ENCODE measurements at places on chromosomes 2 and 18. TPM values are rescaled to one million over a fixed set of nuclear protein-coding genes. Genes with fewer than 3 reads are reported as not detected.

- DNase-seq = peak; percentile 3
Measured at GRCh38 chr2:145800151-145801091, 1280.5 kb upstream of the ZEB2 start.

- DNase-seq = no peak
Measured at GRCh38 chr2:11703700-11704099, 33.7 kb upstream of the NTSR2 start.

- DNase-seq = peak; percentile 33
Measured at GRCh38 chr2:45458909-45459563, 152.0 kb downstream of the SRBD1 start.

CELF4 gene
- not detected for polyA plus RNA-seq

LRRC30 gene
- polyA plus RNA-seq = not detected

DNA sequence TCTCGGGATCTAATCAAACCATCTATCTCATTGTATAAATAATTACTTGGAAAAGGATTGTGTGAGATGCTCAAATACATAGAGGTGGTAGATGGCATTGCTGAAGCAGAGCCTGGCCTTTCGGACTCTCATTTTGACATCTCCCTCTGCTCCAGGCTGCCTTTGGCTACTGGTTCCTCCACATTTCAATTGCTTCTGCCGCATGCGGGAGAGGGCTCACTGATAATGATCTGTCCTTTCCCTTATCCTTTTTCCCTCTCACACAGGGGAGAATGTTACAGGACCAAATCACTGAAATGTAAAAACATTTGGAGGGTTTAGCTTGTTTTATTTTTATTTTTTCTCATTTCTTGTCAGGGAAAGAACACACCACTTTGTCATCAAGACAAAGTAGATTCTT lies 380.6 kb upstream of the UBE2E3 start:
- no peak for DNase-seq

DNA sequence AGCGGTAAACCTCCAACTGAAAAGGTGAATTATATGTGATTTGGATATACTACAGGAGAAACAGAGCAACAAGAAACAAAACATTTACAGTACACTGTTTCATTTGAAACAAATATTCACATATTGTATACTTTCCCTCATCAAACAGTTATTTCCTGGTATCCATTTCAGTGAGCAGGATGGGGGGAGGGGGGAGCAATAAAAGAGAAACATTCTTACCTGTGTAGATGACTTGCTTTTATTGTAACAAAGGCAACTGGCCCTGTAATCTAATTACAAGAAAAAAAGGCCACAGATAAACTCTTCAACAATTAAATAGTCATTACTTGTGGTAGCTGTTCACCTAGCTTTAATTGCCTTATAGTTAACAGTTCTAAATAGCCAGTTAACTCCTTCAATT lies 3.9 kb upstream of the PPP1CB start:
- no peak for DNase-seq

- no peak for DNase-seq
Measured at GRCh38 chr18:70037431-70038061, 89.9 kb upstream of the CD226 start.

GRCh38 chr2:97755491-97755890 lies 42.1 kb downstream of the ZAP70 start:
- no peak for DNase-seq

- DNase-seq = no peak
Measured at GRCh38 chr2:8121022-8121825, 560.6 kb upstream of the ID2 start.

ASIC4 gene
- not detected for polyA plus RNA-seq

DNA sequence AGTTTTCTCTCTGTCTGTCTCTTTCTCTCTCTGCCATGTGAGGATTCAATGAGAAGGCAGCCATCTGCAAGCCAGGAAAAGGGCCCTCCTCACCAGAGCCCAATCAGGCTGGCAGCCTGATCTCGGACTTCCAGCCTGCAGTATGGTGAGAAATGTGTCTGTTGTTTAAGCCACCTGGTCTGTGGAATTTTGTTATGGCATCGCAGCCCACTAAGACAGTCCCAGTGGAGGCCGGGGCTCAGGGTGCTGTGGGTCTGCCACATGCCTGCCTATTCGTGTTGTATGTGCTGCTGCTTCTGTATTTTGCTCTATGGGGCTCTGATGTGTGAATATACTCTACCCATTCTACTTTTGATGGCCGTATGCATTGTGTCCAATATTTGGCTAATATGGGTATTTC lies 139.0 kb upstream of the HS6ST1 start:
- no peak for DNase-seq

DNA sequence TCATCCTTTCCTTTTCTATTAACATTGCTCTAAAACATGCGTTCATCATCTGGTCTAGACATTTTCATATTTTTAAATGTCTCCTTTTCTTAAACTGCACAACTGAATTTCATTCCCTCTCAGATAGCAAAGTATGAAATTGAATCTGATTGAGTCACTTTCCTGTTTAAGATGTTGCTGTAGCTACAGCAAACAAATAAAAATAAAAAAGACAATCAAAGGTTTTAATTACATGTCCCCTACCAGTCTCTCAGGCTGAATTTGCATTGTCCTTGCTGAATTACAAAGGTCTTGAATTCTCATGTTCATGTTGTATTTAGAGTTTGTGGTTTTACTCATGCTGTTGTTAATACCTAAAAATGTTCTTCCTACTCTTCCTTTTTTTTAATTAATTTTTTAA lies 537.9 kb upstream of the LRATD1 start:
- DNase-seq = no peak

GRCh38 chr18:32717126-32717525 lies 55.7 kb downstream of the KLHL14 start:
- no peak for DNase-seq

DNA sequence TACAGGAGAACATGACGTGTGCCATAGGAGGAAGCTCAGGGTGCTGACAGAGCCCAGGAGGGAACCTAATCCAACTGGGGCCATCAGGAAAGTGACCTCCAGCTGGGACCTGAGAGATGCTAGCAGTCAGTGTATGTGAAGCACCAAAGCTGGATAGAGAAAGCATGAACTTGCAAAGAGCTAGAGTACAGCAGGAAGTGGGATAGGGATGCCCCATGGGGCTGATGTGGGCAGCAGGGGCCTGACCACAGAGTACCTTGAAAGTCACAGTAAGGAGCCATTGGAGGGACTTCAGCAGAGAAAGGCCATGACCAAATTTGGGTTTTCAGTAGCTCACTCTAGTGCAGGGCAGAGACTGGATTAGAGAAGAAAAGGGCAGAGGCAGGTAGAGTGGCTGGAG lies 91.6 kb upstream of the TTC39C start:
- DNase-seq = no peak

GRCh38 chr2:101899871-101900270 lies 91.9 kb upstream of the IL1R2 start:
- DNase-seq = no peak

DNA sequence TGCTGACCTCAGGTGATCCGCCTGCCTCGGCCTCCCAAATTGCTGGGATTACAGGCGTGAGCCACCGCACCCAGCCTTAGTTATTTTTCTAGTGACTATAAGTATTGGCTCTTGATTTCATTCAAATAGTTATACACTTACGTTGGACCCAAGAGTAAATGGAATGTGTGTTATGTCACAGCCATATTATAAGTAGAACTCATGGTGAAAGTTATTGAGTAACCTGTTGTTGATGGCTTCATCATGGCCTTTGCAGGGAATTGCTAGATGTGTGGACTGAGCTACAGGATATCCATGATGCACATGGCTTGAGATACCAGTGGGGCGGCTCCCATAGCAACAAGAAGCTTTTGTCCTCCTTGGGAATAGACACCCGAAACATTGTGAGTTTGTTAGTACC lies 44.7 kb downstream of the AFTPH start:
- no peak for DNase-seq

DNA sequence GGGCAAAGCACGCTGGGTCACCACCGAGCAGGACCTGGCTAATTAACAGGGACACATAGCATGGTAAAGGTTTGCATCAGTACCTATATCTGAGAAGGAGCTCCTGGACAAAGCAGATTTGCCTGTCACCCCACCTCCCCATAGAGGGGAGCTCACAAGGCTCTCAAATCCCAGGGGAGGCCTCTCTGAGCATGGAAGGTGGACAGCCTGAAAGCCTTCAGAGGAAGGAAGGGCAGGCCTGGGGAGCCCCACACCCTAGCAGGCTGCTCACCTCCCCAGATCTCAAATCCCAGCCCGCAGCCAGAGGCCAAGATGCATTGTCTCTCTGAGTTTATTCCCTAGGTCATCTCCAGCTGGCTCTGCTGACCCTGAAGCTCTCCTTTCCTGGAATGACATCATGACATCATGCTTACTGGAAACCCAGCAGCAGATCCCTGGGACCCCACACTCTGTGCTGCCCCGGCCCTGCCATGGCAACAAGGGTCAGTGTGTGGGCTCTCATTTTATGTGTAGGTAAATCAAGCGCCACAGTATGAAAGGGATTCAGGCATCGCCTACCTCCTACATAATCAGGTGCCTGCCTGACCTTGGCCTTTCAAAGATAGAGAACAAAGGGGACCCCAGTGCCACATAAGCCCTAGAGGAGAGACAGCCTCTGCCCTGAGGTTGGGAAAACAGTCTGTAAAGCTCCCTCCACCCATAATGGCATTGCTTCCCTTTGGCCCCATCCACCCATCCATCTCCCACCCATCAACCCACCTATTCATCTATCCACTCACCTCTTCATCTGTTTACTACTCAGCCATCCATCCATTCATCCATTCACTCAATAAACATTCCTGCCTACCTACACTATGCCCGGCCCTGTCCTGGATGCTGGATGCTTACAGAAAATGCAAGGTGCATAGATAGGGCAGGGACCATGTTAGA lies 15.7 kb upstream of the TEX51 start:
- no peak for DNase-seq

- no peak for DNase-seq
Measured at GRCh38 chr2:156810094-156810493, 373.9 kb downstream of the GPD2 start.

- no peak for DNase-seq
Measured at GRCh38 chr2:161556440-161556839, 67.8 kb upstream of the SLC4A10 start.

CCDC74B gene
- 4.8 TPM for polyA plus RNA-seq

DNA sequence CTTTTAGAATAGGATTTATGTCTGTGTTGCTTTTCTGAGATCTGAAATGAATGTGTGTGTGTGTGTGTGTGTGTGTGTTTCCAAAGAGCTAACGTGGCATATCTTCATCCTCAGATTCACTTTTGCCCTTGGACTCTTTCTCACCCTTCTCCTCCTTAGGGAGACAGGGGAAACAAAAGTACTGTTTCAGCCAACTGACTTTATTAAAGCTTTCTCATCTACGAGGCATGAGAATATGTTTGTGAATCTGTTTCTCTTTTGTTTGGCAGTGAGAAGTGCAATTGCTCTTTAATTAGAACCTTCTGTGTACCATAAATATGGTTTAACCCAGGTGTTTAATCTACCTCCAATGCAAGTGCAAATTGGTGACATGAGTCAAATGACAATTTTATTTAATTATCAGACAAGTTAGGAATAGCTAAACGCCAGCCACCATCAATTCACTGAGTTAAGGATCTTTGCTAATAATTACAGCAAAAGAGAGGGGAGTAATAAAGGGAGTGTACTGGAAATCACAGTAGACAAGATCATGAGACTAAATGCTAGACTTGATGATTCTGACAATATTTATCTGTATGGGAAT lies 186.4 kb upstream of the COL3A1 start:
- DNase-seq = no peak

CRYBA2 gene
- polyA plus RNA-seq = not detected

PSMA8 gene
- not detected for polyA plus RNA-seq

DNA sequence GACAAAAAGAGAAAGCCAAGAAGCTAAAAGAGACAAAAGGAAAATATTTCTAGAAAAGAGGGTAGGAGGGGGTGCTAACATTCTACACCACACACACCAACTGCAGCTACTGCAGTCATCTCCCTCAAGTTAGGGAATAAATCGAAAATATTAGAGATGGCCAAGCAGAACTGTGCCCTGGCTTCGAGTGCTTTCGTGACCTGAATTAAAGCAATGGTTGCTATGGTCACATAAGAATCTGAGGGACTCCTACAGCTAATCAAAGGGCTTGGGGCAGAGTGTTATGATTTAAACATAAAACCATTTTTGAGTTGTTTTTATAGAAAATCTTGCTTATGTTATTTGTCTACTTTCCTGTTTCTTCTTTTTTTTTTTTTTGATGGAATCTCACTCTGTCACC lies 159.6 kb upstream of the HNRNPA3 start:
- DNase-seq = no peak

NPAS2 gene
- 31.4 TPM for polyA plus RNA-seq

MDH1B gene
- polyA plus RNA-seq = 3.2 TPM

GRCh38 chr2:101528501-101528900 lies 53.6 kb upstream of the RFX8 start:
- DNase-seq = no peak

DNA sequence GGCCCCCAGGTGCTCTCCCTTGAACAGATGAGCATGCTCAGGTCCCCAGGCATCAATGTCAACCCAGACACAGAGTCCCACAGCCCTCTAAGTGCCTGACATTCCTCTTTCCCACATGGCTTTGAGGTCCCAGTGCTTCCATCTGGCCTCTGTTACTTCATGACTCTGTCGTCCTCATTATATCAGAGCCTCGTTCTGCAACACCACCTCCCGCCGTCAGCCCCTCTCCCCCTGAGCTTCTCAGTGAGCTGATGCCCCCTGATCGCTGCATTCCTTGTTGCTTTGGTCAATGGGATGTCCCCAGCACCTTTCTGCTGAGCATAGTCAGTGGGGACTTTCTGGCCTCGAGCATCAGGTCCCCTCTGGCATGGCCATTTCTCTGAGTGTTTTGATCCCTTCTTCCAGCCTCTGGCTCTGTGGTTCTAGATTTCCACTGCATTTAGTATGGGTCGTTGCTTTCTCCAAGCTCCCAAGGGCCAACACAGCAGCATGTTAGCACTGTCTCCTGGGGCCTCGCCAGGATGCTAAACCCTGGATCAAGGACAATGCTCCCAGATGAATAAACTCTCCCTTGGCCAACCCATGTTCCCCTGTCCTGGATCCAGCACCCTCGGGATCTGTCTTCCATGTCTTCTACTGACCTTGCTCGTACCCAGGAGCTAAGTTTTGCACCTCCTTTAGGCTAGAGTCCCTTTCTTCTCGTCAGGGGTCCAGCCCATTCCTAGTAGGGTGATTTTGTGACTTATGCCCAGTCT lies 143.2 kb upstream of the TWIST2 start:
- no peak for DNase-seq

All from A549 (cell line).